ENCODE measurements at places on chromosomes 3 and 15.

DNA sequence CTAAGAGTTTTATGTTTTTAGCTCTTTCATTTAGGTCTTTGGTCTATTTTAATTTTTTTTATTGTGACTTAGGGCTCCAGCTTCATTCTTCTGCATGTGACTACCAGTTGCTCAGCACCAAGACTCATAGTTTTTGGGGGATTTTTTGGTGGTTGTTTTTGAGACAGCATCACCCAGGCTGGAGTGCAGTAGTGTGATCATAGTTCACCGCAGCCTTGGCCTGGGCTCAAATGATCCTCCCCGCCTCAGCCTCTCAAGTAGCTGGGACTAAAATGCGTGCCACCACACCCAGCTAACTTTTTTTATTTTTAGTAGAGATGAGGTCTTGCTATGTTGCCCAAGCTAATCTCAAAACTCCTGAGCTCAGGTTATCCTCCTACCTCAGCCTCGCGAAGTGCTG, 19.4 kb downstream of the CDV3 start:
- no peak for DNase-seq

- no peak for DNase-seq
Measured at GRCh38 chr3:52268036-52268435, 10.4 kb downstream of the WDR82 start.

DNA sequence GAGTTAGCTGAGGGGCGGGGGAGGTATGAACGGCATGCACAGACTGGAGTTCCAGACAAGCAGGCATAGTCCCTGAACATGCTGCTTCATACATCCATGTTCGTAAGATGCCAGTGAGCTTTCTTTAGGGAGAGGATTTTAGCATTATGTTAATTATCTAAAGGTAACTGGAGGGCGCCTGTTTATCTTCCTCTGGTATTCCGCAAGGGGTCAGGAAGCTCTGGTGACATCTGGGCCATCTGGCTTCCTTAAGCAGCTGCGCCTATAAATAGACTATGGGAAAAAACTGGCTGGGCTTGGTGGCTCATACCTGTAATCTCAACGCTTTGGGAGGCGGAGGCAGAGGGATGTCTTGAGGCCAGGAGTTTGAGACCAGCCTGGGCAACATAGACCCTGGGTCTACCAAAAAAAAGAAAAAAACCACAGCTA, 1.5 kb upstream of the FBXO22 start:
- no peak for DNase-seq

GRCh38 chr3:42855547-42856380, 19.9 kb downstream of the CYP8B1 start:
- DNase-seq: no peak

GRCh38 chr3:20055020-20055775, 15.0 kb downstream of the KAT2B start:
- no peak for DNase-seq

- DNase-seq: no peak
Measured at GRCh38 chr3:112109322-112109721, 23.1 kb downstream of the C3orf52 start.

DNA sequence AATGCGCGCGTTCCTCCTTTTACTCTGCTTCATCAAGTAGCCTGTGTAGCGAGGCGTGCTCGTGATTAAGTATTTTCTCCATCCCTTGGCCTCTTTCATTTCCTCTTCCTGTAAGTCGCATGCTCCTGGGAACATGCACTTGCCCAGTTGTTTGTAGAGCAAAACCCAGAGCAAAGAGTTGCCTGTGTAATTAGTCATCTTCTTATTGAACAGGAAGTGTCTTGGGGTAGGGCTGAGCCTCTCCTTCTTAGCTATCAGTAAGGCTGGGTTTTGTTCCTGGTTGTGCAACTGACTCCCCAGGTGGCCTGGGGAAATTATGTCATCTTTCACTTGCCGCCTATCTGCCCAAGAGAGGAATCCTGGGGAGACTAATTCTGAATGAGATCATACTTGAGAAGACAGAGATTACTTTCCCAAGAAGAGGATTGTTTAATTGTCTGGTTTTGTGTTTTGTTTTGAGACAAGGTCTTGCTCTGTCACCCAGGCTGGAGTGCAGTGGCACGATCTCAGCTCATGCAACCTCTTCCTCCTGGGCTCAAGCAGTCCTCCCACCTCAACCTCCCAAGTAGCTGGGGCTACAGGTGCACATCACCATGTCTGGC, 14.9 kb downstream of the LIPH start:
- DNase-seq: peak; percentile 7

DNA sequence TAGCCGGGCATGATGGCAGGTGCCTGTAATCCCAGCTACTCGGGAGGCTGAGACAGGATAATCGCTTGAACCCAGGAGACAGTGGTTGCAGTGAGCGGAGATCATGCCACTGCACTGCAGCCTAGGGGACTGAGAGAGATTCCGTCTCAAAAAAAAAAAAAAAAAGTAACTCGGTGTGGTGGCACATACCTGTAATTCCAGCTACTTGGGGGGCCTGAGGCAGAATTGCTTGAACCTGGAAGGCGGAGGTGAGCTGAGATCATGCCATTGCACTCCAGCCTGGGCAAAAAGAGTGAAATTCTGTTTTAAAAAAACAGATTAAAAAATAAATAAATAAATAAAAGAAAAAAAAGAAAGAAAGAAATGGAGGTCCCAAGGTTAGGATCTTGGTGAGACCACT, 6.2 kb upstream of the FLNB start:
- DNase-seq: no peak

DNA sequence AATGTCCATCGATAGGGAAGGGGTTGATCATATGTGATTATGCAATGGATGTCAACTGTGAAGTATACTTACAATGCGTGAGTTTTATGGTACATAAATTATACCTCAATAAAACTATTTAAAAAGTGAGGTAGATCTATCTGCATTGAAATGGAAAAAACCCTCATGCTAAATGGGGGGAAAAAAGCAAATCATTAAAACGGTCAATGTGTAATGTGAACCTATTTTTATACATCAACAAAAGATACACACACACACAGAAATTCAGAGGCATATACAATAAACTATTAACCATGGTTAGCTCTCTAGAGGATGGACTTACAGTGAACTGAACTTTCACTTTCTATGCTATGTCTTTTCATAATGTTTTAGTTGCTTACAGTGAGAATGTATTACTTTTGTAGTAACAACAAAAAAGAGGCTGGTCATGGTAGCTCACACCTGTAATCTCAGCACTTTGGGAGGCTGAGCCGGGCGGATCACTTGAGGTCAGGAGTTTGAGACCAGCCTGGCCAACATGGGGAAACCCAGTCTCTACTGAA, 23.1 kb downstream of the STIMATE start:
- DNase-seq: no peak

DNA sequence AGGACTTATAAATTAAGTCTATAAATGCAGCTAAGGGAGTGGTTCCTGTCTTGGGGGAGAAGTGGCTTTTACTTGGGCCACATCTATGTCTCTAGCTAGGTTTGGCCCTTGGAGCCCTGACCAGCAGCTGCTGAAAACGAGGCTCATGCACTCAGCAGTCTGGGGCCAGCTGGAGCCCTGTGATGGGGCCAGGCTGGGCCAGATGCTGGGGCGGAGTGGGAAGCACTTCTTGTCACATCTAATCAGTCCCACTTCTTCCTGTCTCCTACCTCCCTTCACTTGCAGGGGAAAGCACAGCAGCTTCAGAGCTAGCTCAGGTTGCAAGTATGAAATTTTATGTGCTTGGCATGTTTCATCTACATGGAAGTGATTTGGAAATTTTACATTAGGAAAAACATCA, 209.9 kb upstream of the ROPN1 start:
- no peak for DNase-seq

- DNase-seq: no peak
Measured at GRCh38 chr3:9388142-9388541, 9.3 kb upstream of the SETD5 start.

Data from stimulated activated CD4-positive, alpha-beta T cell treated with anti-CD3 and anti-CD28 coated beads, TNF-alpha, amount 100 ng/mL, for 24 hours (primary cell).